NCI-H1105 treated with DMSO at 0.1 percent for 48 hours (cell line): ENCODE measurements at places on chromosomes 3 and 15.

- DNase-seq = no peak
Observed at GRCh38 chr15:29978411-29979382, 104.1 kb upstream of the GOLGA8J start.

DNA sequence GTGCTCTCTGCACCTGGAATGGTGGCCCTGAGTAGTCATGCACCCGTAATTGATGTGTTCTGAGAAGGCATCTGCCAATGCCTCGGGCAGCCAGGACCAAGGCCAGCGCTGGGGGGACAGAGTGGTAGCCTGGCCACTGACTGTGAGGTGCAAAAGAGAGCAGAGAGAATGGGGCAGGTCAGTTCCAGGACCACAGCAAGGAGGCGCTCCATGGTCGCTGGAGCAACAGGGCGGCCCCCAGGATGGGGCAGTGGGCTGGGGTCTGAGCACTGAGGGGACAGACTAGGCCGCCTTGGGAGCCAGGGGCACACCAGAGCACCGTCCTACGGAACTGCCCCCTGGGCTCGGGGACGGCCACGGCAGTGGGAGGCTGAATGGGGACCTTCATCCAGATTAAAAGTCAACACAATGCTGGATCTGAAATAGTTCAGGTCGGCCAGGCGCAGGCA is 48.3 kb upstream of the IQSEC1 start:
- no peak for DNase-seq

DNA sequence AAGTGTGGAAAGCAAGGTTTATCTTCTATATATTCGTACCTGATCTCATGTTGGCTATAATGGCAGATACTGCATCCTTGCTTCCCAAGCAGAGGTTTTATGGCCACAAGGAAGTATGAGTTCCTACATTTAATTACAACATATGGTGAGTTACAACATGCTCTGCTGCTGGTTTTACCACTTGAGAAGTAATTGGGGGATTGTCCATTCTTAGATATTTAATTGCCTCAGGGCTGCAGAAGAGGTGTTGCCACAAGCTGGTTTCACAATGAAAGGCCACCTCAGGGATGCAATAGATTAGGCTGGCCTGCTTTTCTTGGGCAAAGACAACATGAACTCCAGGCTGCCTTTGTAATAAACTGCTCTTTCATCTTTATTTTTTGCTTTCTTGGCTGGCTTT is 48.6 kb downstream of the RAP2B start:
- no peak for DNase-seq

GRCh38 chr3:177694316-177694715 is 497.0 kb upstream of the TBL1XR1 start:
- no peak for DNase-seq
